ENCODE measurements at places on chromosomes 1 and 21.

GRCh38 chr1:152165286-152166077 lies 6.5 kb upstream of the RPTN start:
- DNase-seq: no peak

- DNase-seq: no peak
Observed at GRCh38 chr1:6794164-6794563, 8.9 kb downstream of the CAMTA1 start.

DNA sequence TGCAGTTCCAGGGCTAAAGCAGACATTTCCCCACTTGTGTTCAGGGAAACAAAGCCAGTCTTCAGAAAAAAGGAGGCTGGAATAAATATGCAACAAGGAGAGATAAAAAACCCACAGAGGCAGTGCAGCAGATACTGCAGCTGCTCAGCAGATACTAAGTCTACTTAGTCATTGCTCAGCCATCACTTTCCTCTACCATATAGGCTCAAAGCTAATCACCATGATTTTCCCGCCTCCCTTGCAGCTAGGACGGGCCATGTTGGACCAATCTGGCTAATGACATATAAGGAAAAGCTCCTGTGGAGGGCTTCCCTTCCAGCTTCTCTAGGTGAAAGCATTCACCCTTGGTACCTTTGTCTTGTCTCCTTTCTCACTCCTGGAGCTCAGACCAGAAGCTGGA lies 10.0 kb upstream of the EFHD2 start:
- no peak for DNase-seq

- DNase-seq: no peak
Observed at GRCh38 chr1:85818371-85818770, 110.1 kb upstream of the ZNHIT6 start.

DNA sequence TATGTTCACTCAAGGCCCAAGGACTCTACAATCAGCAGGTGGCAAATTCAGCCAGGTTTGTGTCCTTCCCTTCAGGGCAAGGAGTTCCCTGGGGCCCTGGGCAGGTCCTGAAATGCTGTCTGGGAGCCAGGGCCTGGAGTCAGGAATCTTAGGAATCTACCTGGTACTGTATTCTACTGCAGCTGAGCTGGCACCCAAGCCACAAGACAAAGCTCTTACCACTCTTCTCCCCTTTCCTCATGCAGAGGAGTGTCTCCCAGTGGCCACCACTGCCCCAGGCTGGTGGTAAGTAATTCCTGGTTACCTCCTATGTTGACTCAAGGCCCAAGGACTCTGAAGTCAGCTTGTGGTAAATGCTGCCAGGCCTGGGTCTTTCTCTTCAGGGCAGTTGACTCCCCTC lies 153.4 kb downstream of the NRIP1 start:
- DNase-seq: no peak
